ENCODE measurements at places on chromosomes 16 and 17. TPM values are rescaled to one million over a fixed set of nuclear protein-coding genes. Genes with fewer than 3 reads are reported as not detected.

The ZNF629 gene
- 33.3 TPM for total RNA-seq

The C16orf87 gene
- total RNA-seq, result 22.7 TPM

The MT1M gene
- total RNA-seq, result not detected

The DCXR gene
- 76.8 TPM for total RNA-seq

The OGFOD3 gene
- 17.6 TPM for total RNA-seq

The WNT9B gene
- total RNA-seq, result not detected

The KRT20 gene
- total RNA-seq, result not detected

The HS3ST3A1 gene
- 1.0 TPM for total RNA-seq

DNA sequence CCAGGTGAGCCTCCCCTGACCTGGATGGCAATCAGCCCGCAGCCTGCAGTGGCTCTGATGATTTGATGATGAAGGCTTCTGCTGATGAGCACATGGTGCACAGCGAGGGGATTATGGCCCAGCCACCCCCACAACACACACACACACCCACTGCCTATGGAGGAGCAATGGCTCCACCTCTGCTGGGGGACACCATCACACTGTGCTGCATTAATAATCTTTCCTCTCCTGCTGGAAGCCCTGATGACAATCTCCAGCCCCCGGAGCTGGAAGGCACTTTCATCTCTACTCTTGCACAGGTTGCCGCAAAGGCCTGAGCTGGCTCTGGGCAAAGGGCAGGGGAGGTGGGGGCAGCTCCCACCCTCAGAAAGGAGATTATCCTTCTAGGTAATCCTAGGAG is 79.9 kb downstream of the PLXDC1 start:
- H3K4me1 ChIP-seq, result peaks cover 3% of the 10 kb centered on the region
- no peaks in the 10 kb centered on the region for H3K36me3 ChIP-seq
- no peak overlapping the region for H3K27ac ChIP-seq
- H3K4me3 ChIP-seq, result no peak overlapping the region

- H3K27me3 ChIP-seq, result peaks cover 18% of the 10 kb centered on the region
- H3K4me1 ChIP-seq, result no peaks in the 10 kb centered on the region
- peak; percentile 31 for DNase-seq
- H3K4me3 ChIP-seq, result no peak overlapping the region
These were observed 100.8 kb upstream of the CDH5 start for GRCh38 chr16:66265556-66266141.

DNA sequence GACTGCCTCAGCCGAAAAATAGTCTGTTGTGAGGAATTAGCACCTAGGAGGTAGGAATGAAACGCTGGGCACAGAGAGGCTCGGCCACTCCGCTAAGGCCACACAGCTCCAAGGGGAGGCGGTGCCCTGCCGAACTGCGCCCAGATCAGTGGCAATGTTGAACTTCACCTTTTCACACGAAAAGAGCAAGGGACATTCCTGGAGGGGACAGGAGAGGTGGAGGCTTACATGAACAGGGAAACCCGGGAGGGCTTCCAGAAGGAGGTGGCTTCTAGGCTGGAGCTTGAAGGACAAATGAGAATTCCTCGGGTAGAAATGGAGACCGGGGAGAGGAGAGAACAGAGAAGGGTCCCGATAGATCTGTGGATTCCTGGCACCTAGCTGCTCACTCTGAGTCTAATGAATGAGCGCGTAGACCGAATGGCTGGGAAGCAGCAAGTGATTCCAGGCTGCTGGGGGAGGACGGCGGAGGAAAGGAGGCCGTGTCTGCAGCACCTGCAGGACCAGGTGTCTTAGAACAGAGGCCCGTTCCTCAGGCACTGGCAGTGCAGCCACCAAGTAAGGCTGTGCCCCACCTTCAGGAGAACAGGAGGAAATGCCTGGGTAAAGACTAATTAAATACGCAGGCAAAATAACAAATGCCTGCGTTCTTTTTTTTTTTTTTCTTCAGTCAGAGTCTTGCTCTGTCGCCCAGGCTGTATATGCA is 722 bp upstream of the SLC38A10 start:
- DNase-seq, result peak; percentile 89
- H3K27ac ChIP-seq, result peak overlapping the region; percentile 22
- H3K36me3 ChIP-seq, result no peaks in the 10 kb centered on the region
- H3K4me1 ChIP-seq, result no peaks in the 10 kb centered on the region
- no peaks in the 10 kb centered on the region for H3K27me3 ChIP-seq

GRCh38 chr17:48717367-48718226 is 4.7 kb downstream of the PRAC1 start:
- peak overlapping the region; percentile 68 for H3K4me3 ChIP-seq
- DNase-seq, result no peak
- H3K36me3 ChIP-seq, result no peaks in the 10 kb centered on the region

GRCh38 chr16:25157271-25157875 is 45.8 kb downstream of the LCMT1 start:
- DNase-seq, result no peak
- no peak overlapping the region for H3K4me3 ChIP-seq
- peaks cover 71% of the 10 kb centered on the region for H3K36me3 ChIP-seq

- peaks cover 21% of the 10 kb centered on the region for H3K36me3 ChIP-seq
- no peak overlapping the region for H3K4me3 ChIP-seq
- peaks cover 3% of the 10 kb centered on the region for H3K4me1 ChIP-seq
- DNase-seq, result peak; percentile 94
These were observed 82.6 kb downstream of the HIC1 start for GRCh38 chr17:2137342-2138098.

DNA sequence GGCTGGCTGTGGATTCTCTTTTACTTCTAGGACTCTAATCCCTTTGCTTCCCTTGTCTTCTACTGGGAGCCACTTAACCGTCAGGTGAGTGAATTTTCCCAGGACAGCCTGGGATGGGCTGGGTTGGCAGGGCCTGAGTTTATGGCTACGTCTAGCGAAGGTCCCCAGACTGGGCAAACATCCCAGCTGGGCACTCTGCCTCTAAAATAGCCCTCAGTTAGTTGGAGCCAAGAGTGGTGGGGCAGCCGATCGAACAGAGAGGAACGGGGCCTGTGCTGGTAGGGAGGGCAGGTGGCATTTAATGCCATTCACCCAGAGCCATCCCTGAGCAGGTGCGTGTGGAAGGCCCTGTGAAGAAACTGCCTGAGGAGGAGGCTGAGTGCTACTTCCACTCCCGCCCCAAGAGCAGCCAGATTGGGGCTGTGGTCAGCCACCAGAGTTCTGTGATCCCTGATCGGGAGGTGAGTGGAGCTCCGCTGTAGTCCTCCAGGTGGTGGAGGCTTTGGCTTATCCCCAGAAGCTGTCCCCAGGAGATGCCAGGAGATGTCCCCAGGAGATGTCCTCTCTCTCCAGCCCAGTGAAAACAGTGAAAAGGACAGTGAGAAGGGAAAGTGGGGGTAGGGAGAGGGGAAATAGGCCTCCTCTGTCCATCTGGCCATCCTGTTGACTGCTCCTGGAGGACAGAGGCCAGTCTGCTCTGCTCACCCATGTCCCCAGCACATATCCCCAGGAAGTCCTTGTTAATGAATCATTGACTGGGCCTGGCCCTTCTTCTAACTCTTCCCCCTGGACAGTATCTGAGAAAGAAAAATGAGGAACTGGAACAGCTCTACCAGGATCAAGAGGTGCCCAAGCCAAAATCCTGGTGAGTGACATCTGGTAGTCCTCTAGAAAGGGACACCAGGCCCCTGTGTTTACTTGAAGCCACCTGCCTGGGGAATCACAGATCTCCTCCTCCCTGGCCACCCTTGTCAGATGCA is 4.4 kb downstream of the PNPO start:
- no peaks in the 10 kb centered on the region for H3K4me1 ChIP-seq
- peaks cover 14% of the 10 kb centered on the region for H3K36me3 ChIP-seq
- H3K4me3 ChIP-seq, result no peak overlapping the region
- no peak overlapping the region for H3K27ac ChIP-seq
- peaks cover 2% of the 10 kb centered on the region for H3K27me3 ChIP-seq

GRCh38 chr17:14299280-14300141 is 1.4 kb upstream of the HS3ST3B1 start:
- H3K27ac ChIP-seq, result no peak overlapping the region
- H3K36me3 ChIP-seq, result no peaks in the 10 kb centered on the region
- peak overlapping the region; percentile 77 for H3K4me3 ChIP-seq

GRCh38 chr17:40315678-40316570 is 6.9 kb downstream of the RARA start:
- peak; percentile 62 for DNase-seq
- H3K36me3 ChIP-seq, result no peaks in the 10 kb centered on the region
- peaks cover 8% of the 10 kb centered on the region for H3K4me1 ChIP-seq
- H3K4me3 ChIP-seq, result no peak overlapping the region
- H3K27ac ChIP-seq, result no peak overlapping the region
- H3K27me3 ChIP-seq, result peaks cover 5% of the 10 kb centered on the region

DNA sequence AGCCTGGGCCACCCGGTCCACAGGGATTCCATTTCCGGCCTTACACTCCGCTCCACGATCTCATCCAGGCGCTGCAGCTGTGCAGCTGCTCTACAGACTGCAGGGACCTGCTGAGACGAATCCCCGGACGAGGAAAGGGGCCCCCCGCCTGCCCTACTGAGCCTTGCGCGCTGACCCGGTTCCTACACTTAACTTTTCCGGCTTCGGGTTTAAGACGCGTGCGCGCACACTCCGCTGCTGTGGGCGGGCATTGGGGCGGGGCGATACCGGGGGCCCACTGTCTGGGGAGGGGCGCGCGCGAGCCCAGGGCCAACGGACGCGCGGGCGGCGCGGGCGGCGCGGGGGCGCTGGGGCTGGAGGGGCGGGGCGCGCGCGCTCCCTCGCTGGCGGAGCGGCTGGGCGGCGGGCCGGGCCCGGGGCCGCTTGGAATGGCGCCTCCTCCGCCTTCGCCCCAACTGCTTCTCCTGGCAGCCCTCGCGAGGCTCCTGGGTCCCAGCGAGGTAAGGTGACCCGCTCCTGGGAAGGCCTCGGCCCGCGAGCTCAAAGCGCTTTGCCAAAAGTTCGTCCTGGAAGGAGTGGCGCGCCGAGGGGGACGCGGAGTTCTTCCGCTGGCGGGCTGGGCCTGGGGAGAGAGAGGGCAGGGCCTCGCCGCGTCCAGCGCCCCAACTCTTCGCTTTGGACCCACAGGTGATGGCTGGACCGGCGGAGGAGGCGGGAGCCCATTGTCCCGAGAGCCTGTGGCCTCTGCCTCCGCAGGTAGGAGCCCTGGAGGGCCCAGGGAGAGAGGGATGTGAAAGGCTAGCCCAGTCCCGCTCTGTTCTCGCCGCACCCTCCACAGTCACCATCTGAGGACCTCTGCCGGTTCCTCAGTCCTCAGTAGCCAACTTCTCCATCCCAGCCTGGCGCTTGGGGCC is at the start of gene TP53I13:
Gene TP53I13 (plus strand): TSS at position 371 of the 914 bp plus-strand sequence. CDS start 58 bp downstream, at position 429.
- DNase-seq, result peak; percentile 97
- peaks cover 4% of the 10 kb centered on the region for H3K36me3 ChIP-seq
- H3K27ac ChIP-seq, result no peak within 1 kb of the TSS
- H3K4me3 ChIP-seq, result peak within 1 kb of the TSS; percentile 86

DNA sequence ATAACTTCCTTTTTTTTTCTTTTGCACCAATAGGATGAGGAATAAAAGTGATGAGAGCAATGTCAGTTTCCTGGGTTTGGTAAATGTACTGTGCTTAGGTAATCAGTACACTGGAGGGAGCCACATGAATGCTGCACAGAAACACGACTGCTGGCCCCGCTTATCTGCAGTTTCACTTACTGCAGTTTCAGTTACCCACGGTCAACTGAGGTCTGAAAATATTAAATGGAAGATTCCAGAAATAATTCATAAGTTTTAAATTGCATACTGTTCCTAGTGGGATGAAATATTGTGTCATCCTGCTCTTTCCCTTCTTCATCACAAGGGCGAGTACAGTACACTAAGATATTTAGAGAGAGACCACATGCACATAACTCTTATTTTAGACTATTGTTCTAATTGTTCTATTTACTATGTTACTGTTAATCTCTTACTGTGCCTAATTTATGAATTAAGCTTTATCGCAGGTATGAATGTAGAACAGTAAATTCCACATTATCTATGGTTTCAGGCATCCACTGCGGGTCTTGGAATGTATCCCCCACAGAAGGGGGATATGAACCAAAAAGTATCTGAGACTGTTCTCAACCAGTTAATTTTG is 6.4 kb upstream of the LGALS3BP start:
- H3K4me1 ChIP-seq, result peaks cover 5% of the 10 kb centered on the region
- peaks cover 12% of the 10 kb centered on the region for H3K36me3 ChIP-seq
- no peaks in the 10 kb centered on the region for H3K27me3 ChIP-seq

DNA sequence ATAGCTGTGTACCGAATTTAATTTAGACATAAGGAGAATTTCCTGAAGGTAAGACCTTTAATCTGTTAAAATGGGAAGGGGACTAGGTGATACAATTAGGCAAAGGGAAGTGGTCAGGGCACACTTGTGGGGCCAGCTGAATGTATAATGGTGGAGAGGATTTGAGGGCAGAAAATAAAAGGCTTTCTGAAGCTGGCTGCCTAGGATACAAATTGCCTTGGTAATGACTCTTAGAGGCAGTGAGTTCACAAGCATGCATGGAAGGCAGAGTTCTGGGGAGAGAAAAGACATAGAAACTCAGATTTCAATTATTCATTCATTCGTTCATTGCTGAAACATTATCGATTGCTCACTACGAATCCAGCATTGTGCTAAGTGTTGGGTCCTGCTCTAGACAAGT is 12.4 kb upstream of the NFAT5 start:
- H3K27ac ChIP-seq, result no peak overlapping the region
- no peak overlapping the region for H3K4me3 ChIP-seq
- no peaks in the 10 kb centered on the region for H3K27me3 ChIP-seq
- no peaks in the 10 kb centered on the region for H3K4me1 ChIP-seq

DNA sequence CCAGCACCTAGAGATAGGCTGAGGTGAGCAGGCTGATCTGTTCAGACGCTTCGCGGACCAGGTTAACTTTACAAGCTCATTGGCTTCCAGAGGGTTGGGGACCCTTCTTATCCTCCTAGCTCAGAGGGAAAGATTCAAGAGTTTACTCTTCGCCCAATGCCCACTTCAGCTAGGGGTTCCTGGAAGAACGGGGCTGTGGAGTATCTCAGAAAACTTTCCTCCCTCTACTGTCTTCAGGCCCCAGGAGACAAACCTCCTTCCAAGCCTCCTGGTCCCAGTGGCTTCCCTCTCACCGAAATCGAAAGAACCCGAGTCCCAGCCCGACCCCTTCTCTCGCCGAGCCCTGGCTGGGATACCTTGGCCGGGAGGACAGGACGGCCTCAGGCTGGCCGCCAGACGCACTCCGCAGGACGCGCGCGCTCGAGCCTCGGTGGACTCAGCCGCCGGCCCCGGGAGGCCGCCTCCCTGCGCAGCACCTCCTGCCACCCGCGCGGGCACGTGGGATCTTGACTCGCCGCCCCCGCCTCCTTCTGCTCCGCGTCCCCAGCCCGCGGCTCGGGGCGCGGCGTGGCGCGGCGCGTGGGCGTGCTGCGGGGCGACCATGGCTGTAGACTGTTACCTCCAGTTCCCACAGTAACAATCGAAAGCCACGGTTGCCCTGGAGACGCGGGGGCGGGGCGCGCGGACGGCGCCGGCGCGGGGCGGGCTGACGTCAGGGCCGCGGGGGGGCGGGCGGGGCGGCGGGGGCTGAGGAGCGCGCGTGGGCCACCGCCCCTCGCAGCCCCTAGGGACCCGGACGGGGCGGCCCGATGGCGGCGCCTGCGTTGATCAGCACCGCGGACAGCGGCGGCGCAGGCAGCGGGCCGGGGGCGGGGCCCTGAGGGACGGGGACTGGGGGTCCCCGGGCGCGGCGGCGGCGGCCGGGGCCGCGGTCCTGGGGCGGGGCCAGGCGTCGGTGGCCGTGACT is 5.3 kb upstream of the HIC1 start:
- H3K27me3 ChIP-seq, result peaks cover 40% of the 10 kb centered on the region
- peak overlapping the region; percentile 85 for H3K4me3 ChIP-seq
- DNase-seq, result peak; percentile 95
- peaks cover 9% of the 10 kb centered on the region for H3K36me3 ChIP-seq
